SW 1271 (cell line): ENCODE measurements at places on chromosomes 4 and X.

GRCh38 chrX:71256051-71256450 lies 2.1 kb upstream of the ZMYM3 start:
- no peak for DNase-seq

GRCh38 chrX:21959362-21960051 lies 19.0 kb downstream of the SMS start:
- no peak for DNase-seq

GRCh38 chrX:124230655-124231450 lies 101.6 kb upstream of the TEX13D start:
- no peak for DNase-seq

DNA sequence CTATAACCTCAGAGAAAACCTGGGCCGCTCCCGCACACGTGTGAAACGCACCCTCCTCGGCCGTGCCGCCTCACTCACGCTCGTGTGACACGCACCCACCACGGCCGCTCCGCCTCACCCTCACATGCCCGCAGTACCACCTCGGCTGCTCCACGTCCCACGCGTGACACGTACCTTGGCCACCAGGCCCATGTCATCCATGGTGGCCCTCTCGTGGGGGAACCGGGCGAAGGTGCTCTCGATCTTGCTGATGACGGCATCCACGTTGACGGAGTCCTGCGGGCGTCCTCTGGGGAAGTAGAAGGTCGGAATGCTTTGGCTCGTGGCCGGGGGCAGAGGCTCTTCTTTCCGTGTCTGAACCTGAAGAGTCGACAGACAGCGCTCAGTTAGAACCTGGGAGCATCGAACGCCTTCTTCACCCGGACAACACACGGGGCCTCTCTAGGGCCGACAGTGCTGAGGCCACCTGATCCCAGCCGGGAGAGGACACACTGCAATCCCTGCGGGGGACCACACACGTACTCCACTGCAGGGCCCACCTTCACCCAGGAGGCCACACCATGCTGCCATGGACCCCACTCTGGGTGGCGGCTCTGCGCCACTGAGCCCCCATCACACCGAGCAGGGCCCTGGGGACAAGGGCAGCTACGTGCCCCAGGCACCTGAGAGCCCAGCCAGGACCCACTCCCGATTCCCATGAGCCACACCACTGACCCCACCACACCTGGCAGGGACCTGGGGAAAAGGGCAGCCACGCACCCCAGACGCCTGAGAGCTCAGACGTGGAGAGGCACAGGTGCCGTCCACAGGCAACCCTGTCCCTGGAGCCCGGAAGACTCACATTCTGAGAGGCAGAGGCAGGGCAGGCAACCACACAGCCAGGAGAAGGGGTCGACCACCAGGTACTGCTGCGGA lies 25.2 kb downstream of the PPP2R3B start:
- DNase-seq, result no peak

DNA sequence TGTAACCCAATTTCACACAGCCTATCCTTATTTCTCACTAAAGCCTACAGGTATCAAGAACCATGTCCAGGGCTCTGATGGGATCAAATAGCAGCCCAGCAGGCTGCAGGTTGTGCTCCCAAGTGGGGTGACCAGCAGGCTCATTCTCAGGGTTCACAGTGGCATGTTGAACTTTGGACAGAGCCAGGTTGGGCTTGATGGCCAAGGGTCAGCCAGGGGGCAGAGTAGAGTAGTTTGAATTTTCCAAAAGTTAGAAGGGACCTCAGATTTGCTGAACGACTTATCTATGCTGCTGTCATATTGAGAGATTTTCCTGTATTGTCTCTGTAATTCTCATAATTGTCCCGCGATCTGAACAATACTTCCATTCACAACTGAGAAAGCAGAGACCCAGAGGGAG lies 310.8 kb upstream of the BOD1L1 start:
- DNase-seq, result no peak

- no peak for DNase-seq
Measured at GRCh38 chrX:17397074-17397473, 22.1 kb downstream of the NHS start.
